GM12864 (cell line): ENCODE measurements at places on chromosomes 7 and 10.

DNA sequence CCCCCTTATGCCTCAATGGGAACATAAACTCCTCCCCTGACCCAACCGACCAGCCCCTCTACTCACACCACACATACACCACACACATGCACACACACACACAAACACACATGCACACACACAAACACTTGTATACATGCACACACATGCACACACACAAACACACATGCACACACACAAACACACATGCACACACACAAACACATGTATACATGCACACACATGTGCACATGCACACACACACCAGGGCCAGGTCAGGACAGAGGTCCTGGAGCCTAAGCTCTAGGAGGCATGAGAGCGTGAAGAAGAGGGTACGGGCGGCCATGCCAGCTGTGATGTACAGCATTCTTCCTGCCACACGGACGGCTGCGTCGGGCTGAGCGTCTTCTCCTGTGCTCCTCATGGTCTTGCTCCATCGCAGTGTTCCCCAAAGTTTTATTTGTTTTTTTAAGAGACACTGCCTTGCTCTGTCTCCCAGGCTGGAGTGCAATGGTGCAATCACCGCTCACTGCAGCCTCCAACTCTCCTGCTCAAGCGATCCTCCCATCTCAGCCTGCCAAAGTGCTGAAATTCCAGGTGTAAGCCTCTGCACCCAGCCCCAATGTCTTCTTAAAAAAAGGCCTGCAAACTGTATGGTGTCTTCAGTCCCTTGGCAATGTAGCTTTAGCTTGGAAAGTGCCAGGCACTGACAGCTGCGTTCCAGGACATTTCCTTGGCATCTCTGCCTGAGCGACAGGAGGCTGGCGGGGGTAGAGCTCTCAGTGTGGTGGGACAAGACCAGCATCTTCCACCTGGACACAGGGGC is 38.8 kb upstream of the INPP5A start:
- DNase-seq = no peak

DNA sequence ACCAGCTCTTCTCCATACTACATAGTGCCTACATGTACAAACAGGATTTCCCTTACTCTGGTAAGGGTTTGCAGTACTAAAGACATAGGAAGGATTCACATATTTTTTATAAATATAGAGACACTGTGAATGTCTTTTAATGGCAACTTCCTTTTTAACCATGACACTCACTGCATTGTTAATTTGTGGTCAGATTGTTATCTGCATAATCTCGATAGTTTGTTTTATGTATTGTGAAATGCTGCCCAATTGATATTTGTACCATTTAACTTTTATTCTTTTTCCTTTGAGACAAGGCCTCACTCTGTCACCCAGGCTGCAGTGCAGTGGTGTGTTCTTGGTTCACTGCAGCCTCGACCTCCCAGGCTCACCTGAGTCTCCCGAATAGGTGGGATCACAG is 39.7 kb downstream of the SP8 start:
- no peak for DNase-seq

- no peak for DNase-seq
Observed at GRCh38 chr7:111140091-111140865, 49.4 kb downstream of the LRRN3 start.

GRCh38 chr10:30752481-30752881 is 122.9 kb upstream of the LYZL2 start:
- no peak for DNase-seq

- no peak for DNase-seq
Observed at GRCh38 chr10:484441-484924, 205.0 kb downstream of the DIP2C start.

DNA sequence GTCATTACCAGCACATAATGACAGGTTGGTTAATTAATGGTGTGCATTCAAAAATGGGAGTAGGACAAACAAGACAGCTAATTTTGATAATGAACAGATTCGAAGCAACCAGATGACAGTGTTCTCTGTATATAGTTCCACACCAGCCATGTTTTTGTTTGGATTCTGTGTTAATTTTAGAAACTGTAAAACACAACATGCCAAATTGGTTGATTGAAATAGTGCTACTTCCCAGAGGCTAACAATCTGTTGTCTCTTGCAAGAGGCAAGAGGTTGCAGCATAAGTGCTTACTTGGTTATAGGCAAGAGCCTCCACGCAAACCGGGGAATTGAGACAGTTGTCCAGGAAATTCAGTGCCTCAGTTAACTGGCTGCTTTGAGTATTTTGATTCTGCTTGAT is 170.2 kb upstream of the HABP2 start:
- no peak for DNase-seq

GRCh38 chr10:14124941-14125340 is 205.8 kb downstream of the FRMD4A start:
- no peak for DNase-seq

GRCh38 chr10:125213541-125214282 is 53.3 kb upstream of the CTBP2 start:
- no peak for DNase-seq

GRCh38 chr7:134954197-134955082 is 31.9 kb upstream of the AGBL3 start:
- DNase-seq = no peak

GRCh38 chr7:129771928-129772479 is 160.5 kb downstream of the NRF1 start:
- no peak for DNase-seq

- DNase-seq = no peak
Observed at GRCh38 chr10:43864656-43865055, 216.0 kb upstream of the ZNF32 start.

GRCh38 chr7:48105045-48105444 is 16.0 kb downstream of the UPP1 start:
- no peak for DNase-seq

- DNase-seq = no peak
Observed at GRCh38 chr7:25665374-25665773, 437.1 kb upstream of the NPVF start.

DNA sequence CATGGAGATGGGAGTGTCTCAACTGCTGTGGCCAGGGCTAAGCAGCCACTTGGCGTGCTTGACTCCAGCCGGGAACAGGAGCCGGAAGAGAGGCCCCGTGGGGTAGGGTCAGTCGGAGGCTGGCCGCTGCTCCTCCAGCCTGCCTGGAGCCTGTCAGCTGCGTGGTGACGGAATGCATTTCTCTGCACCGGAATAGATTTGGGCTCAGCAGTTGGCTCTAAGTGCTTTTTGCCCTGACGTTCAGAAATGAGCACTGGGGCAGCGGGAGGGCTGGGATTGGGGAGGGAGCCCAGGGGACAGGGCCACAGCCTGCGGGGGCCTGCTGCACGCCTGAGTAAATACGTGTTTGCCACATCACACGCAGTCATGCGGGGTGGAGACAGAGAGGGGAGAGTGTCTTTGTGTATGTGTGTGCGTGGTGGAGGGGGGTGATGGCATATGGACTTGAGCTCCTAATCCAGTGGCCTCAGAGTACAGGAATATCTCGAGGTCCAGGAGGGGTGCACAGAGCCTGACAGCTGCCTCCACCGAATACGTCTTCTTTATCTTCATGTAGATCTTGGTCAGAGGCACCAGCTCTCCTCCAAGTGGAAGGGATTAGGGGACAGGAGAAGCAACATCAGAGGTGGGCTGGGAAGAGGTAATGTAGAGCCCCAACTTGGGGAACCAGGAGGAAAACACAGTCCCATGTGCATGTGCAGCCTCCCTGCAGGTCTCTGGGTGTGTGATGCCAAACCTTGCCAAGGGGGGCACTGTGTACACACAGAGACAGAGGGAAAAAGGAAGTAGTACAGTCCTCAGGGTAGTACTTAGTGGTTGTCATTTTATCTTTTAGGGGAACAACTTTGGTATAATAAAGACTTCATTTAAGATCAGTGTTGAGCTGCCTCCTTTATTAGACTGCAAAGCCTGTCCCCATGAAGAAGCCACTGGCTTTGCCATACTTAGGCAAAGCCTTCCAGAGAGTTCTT is 151.4 kb downstream of the CDH23 start:
- DNase-seq = peak; percentile 1

GRCh38 chr10:70575486-70575873 is 27.1 kb downstream of the PRF1 start:
- no peak for DNase-seq

GRCh38 chr7:34041707-34042106 is 136.4 kb downstream of the BMPER start:
- no peak for DNase-seq

GRCh38 chr10:61943674-61944378 is 42.3 kb downstream of the ARID5B start:
- peak; percentile 56 for DNase-seq

GRCh38 chr7:87036985-87037384 is 22.5 kb downstream of the ELAPOR2 start:
- no peak for DNase-seq

GRCh38 chr10:109895095-109895818 is 28.1 kb downstream of the XPNPEP1 start:
- DNase-seq = no peak

DNA sequence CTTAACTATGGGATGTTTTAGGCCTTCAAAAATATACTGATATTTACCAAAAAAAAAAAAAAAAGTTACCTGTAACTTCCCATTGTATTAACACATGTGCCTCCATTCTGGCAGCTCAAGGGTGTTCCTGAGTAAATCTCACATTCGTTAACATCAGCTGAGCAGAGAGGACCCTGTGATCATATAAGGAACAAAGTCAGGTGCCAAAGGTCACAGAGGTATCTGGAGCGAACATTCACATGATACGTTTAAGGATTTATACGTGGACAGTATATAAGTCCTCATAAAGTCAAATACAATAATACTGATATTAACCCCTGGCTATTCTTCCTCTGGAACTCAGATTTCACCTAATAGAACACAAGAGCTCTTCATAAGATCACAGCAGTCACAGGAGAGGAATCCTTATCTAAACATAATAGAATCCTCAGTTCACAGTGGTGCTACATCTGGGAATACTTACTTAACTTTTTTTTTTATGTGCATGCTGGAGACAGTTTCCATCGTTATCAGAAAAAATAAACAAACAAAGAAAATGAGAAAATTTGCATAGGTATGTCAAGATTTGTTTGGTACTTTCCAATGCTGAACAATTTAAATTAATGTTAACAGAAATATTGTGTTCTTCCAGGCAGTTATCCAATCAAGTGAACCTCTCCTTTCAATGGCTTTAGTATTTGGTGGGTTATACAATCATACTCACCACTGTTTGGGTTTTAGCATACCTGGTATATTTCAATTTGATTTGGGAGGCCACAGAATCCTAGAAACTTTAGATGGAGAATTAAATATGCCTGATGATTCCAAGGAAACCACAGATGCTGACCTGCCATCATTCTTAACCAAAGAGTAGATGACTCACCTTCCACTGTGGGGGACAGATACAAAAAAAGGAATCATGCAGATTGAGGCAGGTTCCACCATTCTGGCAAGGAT is 6.6 kb downstream of the CUBN start:
- no peak for DNase-seq

DNA sequence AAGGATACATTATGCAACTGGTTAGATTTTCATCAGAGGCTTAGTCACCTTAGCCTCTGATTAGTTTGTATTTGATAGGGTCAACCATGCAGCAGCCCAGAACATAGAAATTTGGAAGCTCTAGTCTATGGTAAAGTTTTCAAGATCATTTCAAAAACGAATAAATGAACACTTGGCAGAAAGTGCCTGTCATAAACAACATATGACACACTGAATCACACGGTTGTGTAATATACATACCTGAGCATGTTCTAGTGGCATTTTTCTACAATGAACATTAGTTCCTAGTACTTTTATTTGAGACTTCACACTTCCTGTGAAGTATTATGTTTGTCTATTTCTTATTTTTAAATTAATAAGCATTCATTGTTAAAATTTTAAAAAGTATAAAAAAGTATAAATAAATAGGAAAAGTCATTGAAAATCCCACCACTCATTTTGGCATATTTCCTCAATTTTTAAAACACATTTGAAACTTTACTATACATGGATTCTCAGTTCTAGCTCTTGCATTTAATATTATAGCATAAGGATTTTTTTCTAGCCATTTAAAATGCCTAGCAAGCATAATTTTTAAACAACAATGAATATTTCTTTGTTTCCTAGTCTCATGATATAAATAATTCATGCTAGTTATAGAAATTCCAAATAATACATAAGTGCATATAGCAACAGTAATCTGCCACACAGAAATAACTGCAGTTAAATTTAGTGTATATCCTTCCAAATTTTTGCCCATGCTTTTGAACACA is 25.7 kb upstream of the PRPS1L1 start:
- DNase-seq = no peak

GRCh38 chr7:7757576-7757975 is 39.2 kb upstream of the RPA3 start:
- DNase-seq = no peak

DNA sequence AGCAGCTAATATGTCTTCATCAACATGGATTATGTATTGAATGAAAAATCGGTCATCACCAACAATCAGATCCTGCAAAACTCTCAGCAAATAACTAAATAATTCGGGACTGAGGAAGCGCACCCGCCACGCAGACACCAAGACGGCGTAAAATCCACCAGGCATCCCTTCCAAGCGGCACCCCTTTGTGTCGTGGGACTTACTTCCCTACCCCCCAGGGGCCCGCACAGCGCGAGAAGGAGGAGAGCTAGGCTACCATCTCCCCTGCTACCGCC is 721 bp downstream of the ARL3 start:
- peak; percentile 52 for DNase-seq

DNA sequence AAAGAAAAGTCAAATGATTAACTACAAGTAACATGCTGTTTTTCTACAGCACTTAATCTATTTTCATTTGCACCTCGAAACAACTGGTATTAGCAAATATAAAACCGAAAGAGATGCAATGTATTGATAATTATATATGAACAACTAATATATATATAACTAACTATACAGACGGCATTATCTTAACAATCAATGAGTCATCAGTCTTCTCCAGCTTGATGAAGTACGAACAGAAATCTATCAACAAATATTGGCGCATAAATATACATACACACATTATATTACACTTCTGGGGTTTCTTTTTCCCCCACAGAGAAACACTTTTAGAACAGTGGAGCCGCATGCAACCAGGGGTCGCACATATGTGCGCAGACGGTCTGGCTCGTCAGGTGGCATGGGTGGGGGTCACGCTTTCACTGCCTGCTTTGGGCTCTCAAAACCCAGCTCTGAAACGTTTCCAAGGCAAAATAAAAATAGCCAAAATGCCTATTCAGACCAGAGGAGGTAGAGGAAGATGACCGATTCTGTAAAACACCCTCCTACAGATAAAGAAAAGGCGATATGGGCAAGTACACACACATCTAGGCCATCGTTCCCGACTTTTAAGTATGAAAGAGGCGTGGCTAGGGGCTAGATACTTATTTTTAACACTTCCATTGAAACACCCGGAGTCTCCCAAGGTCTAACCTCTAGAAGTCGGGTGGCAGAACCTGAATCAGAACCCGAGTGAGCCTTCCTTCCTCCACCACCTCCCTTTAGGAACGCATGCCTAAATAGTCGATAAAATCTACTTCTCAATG is 1.7 kb downstream of the ARHGAP12 start:
- DNase-seq = no peak

GRCh38 chr7:86978808-86979506 is 80.5 kb downstream of the ELAPOR2 start:
- DNase-seq = peak; percentile 38

GRCh38 chr7:8923164-8923806 is 489.9 kb downstream of the NXPH1 start:
- no peak for DNase-seq
